Caki2 (cell line): ENCODE measurements at places on chromosomes 3 and 15. TPM values are rescaled to one million over a fixed set of nuclear protein-coding genes. Genes with fewer than 3 reads are reported as not detected.

The INSYN1 gene
- not detected in 2 replicates for total RNA-seq

The PLSCR5 gene
- total RNA-seq, result not detected in 2 replicates

The ACSBG1 gene
- not detected in 2 replicates for total RNA-seq

The HCLS1 gene
- not detected in 2 replicates for total RNA-seq

The CD200R1 gene
- total RNA-seq, result not detected in 2 replicates

The TLR9 gene
- total RNA-seq, result 0.12 TPM in 1 of 2 replicates, not detected in the other

The ASB14 gene
- total RNA-seq, result not detected in 2 replicates

The PARP15 gene
- total RNA-seq, result not detected in 2 replicates

The PYGO1 gene
- 0.96 and 1.9 TPM in 2 replicates for total RNA-seq

DNA sequence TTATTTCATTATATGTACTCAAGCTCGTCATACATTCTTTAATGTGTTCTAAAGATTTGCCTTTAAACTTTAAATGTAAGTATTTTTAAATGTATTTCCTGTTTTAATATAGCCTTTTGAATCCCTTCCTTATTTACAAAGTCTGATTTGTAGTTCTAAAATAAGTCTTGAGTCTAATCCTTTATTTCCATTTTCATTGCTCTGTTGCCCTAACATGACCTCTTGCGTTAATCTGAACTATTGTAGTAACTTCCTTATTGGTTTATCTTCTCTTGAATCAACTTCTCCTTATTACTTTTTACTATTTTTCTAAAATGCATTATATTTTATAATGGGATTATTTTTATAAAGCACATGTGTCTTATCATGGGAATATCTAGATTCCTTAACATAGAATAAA lies 24.0 kb downstream of the KNL1 start:
- no peak for DNase-seq

DNA sequence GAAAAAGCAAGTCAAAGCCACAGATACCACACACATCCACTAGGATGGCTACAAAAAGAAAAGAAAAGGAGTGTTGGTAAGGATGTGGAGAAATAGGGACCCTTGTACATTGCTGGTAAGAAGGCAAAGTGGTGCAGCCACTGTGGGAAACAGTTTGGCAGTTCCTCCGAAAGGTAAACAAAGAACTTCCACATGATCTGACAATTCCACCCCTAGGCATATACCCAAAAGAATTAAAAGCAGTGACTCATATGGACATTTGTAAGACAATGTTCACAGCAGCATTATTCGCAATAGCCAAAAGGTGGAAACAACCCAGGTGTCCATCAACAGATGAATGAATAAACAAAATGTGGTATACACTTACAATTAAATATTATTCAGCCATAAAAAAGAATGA lies 22.2 kb upstream of the GMPPB start:
- no peak for DNase-seq

- DNase-seq, result no peak
Observed at GRCh38 chr15:61075741-61076140, 153.4 kb downstream of the RORA start.

DNA sequence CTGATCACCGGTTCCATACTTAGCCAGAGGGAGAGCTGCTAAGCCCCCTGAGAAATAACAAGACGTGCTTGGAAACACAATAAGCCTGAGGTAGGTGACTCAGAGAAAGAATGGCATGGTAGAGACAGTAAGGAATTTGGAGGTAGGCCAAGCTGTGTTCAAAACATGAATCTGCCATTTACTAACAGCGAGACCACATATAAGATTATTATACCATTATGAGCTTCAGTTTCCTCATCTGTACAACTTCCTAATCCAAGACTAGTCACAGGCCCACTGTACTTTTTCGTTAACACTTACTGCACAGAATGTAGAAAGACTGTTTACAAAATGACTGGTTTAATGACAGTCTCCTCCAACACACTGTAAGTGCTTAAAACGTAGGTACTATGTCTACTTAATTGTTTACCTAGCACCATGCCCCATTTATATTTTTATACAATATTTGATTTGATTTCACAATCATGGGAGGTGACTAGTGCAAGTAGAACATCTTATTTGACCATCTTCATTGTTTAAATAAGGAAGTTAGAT lies 25.7 kb downstream of the ATOSA start:
- DNase-seq, result peak; percentile 50

- DNase-seq, result no peak
Observed at GRCh38 chr3:127405010-127405598, 117.3 kb upstream of the PRR20G start.

DNA sequence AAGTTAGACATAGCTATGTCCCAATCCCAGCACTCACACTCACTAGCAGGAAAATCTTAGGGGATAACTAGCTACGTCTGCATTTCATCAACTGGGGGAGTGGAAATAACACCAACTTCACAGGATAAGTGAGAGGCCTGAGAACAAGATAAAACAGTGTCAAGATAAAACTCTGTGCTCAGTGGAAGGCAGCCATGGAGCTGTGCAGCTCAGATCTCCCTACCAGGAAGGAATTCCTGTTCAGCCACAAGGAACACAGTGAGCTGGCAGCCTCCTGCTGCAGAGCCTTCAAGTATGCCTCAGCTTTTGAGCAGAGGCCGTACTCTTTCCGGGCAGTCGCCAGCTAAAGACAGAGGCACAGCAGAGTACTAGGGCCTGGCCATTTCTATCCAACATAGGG lies 115.8 kb upstream of the TOPAZ1 start:
- no peak for DNase-seq

DNA sequence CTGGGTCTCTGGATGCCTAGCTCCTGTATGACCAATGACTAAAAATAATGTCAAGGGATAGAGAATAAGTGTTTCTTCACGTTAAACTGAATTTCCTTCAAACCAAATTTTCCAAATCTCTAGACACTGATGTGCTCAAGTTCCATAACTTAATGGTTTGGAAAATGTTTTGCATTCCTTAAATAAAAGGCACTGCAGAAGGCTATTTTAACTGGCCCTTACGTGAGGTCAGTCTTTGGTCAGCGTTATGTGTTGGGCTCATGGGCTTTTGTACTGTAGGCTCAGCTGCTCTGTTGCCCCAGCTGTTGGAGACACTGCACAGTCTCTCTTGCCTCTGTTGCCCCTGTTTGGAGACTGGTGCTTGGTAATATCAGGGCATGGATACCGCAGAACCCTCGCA lies 188.5 kb downstream of the TPRG1 start:
- DNase-seq, result no peak

DNA sequence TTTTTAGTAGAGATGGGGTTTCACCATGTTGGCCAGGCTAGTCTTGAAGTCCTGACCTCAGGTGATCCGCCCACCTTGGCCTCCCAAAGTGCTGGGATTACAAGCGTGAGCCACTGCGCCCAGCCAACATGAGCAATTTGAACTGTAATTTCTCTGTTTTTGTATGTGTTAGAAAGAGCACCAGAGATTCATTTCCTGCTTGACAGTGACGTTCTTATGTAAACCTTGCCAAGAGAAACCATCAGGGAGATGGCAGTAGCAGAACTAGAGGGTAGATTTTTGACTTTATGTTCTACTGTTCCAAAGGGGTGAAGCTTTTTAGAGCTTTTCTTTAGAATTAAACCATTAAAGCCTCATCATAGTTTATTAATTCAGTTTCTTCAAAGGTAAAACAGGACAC lies 148.1 kb upstream of the UMPS start:
- DNase-seq, result no peak

DNA sequence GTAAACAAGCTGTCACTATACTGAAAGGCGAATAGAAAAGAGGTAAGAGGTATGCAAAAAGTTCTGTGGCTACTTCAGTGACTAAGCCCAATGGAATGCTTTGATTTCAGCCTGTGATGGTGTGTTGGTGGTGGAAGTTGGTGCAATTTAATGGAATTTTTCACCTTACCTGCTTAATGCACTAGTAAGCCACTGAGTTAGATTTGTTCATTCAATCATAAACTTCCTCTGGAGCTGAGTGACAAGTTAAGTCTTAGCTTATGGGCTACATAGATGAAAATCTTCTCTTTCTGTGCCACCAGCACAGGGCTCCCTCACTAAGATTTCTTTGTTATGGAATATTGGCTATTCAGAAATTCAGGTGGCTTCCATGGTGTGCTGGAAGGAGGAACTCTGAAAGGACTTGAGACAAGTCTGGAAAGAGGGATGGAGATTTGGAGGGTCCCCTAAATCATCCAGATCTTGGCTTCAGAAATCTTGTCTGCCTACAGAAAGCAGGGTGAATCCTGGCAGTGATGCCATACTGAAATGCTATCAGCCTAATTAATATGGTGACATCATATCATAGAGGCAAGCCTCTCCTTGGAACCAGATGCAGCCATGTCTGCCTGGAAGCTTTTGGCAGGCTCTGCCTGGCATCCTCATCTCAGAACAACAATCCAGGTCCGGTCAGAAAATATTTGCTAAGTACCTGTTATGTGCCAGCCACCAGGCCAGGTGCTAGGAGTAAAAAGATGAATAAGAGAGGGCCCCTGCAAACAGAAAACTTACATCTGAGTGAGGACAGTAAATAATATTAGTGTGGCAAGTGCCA lies 8.1 kb upstream of the GAP43 start:
- DNase-seq, result peak; percentile 1

GRCh38 chr3:185934174-185934557 lies 3.6 kb downstream of the TRA2B start:
- DNase-seq, result no peak

DNA sequence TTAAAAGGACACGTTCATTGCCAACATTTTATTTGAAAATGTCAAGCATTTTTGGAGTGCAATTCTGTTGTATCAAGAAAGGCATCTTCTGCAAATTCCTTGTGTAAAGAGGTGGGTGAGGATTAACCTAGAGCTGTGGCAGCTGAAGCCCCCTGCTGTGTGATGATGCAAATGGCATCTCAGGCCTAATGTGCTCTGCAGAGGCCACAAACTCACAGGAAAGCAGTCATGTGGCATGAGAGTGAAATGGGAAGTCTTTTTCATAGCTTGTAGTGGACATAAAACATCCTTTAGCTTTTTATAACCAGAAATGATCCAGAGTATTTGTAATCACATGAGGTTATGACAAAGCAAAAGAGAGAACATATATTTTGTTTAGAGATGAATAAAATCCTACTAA lies 6.4 kb downstream of the CADM2 start:
- peak; percentile 7 for DNase-seq

- DNase-seq, result no peak
Observed at GRCh38 chr3:129745253-129745652, 138.8 kb upstream of the PLXND1 start.

- no peak for DNase-seq
Observed at GRCh38 chr3:160977773-160978172, 127.4 kb downstream of the B3GALNT1 start.

- peak; percentile 76 for DNase-seq
Observed at GRCh38 chr15:60408463-60408981, 10.7 kb upstream of the ANXA2 start.

DNA sequence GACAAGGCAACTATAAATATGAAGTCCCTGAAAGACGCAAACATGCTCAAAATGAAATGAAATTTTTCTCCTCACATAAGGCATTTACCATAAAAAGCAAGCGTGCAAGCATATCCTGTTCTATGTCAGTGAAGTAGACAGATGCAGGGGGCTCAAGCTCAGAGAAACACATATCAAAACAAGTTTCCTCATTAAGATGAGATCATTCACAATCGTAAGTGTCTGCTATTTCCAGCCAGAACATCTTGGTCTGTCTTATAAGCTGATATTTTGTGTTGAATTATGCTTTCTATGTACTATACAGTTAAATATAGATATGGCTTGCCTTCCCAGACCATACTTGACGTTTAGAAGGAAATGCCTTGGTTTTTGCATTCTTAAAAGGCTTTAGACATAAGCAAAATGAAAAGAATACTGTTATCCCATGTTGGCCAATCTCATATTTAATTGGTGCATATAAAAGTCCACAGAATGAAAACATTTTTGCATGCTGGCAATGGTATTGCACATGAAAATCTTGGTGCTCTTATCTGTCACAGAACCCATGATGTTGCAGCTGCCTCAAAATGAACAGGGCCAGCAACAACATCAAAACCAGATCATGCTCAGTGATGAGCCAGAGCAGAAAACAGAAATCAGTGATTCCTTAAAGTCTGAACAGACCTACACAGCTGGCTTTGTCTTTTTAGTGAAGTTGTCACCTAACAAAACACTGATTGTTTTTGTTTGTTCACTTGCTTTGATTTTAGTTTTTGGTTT lies 65.4 kb downstream of the SIDT1 start:
- DNase-seq, result no peak

DNA sequence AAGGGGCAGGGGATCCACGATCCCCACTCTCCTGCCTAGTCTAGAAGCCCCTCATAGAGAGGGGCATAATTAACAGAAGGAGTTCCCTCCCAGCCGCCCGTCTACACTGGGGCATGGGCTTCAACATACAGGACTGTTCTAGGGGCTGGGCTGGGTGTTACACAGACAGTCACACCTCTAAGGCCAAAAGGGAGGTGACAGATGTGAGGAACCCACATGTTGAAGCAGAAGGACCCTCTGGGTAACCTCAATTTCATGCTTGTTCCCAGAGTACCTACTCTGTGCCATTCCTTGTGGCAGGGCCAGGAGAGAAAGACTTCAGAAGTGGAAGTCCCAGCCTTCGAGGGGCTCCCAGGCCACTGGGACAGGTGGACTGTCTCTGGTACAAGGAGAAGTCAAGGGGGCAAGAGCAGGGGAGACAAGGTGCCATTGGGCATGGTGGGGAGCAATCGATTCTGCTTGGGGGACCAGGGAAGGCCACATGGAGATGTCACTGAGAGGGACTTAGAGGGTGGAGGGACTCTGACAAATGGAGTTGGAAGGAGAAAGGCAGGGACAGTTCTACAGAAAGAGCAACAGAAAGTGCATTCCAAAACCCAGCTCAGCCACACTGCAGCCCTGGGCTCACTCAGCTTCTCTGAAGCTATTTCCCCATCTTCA lies 71.3 kb downstream of the CPN2 start:
- DNase-seq, result no peak

DNA sequence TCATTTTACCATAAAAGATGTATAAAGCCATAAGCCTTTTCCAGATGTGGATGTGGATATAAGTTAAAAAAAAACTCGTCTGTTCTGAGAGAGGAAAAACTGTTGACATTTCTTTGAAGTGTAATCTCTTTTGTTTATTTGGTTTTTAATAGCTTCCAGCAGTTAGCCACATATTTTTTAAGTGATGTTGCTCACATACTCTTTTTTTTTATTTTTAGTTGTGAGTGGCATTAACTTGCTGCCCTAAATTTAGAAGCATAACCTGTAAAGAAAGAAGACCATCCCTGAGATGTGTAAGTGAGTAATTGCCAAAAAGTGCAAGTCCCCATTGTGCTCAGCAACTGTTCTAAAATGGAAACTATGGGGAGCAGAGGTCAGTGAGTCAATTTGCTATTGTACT lies 415.9 kb upstream of the MDFIC2 start:
- DNase-seq, result peak; percentile 22

GRCh38 chr15:67188551-67189218 lies 65.8 kb downstream of the AAGAB start:
- DNase-seq, result no peak

GRCh38 chr3:110886222-110886893 lies 185.3 kb upstream of the NECTIN3 start:
- DNase-seq, result no peak

DNA sequence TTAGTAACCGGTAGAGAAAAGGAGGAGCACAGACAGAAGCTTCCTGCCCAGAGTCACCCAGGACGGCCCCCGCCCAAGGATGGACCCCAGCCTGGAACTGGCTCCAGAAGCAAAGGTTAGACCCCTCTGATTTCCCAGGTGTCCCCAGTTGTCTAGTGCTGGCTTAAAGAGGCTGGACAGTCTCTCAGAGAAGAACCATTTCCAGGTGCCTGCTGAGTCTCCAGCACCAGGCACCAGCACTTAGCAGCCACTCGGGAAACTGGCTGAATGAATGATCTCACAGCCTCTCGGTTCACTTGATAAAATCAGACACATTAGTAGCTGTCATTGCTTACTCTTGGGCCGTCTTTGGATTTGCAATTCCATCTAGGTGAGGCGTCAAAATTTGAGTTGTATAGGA lies 139.7 kb upstream of the HES1 start:
- DNase-seq, result no peak
